ENCODE measurements at places on chromosomes 1 and 21. TPM values are rescaled to one million over a fixed set of nuclear protein-coding genes. Genes with fewer than 3 reads are reported as not detected.

Gene COL16A1
- 8.8 TPM for total RNA-seq

Gene DCST2
- total RNA-seq: 0.83 TPM

Gene IGSF3
- 32.4 TPM for total RNA-seq

Gene GPR37L1
- total RNA-seq: 0.16 TPM

Gene IL20
- total RNA-seq: not detected

Gene CACNA1S
- 0.07 TPM for total RNA-seq

Gene RNU1-4
- total RNA-seq: 1,197 TPM

Gene DNAJC6
- 6.0 TPM for total RNA-seq

Gene JAM2
- 6.4 TPM for total RNA-seq

Gene PROX1
- total RNA-seq: 3.8 TPM

Gene NUF2
- 32.9 TPM for total RNA-seq

Gene PPM1J
- 22.6 TPM for total RNA-seq

Gene CHODL
- 1.2 TPM for total RNA-seq

Gene INSRR
- total RNA-seq: not detected

- no peak for DNase-seq
Measured at GRCh38 chr1:96409087-96409486, 312.5 kb upstream of the PTBP2 start.

GRCh38 chr21:14763695-14764064, 217.6 kb upstream of the SAMSN1 start:
- DNase-seq: no peak

- peak; percentile 87 for DNase-seq
Measured at GRCh38 chr1:47755101-47755990, 241.8 kb downstream of the TRABD2B start.

GRCh38 chr1:193115629-193116227, 6.1 kb upstream of the CDC73 start:
- DNase-seq: no peak

DNA sequence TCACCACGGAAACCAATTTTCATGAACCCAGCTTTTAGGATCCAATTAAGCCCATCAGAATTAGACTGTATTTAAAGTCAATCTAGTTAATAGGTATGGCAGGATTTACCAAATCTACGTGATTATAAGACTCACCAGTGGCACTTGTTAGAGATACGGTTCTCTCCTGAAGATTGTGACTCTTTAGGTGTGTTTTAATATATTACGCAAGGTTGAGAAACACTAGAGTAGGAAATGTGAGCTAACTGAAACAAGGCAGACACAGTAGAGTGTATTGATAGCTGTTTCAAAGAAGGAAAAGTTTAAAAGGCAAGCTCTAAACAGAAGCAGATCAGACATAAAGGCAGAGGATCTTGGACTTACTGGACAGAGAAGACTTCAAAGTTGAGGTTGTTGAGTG, 11.2 kb upstream of the RPE65 start:
- no peak for DNase-seq

DNA sequence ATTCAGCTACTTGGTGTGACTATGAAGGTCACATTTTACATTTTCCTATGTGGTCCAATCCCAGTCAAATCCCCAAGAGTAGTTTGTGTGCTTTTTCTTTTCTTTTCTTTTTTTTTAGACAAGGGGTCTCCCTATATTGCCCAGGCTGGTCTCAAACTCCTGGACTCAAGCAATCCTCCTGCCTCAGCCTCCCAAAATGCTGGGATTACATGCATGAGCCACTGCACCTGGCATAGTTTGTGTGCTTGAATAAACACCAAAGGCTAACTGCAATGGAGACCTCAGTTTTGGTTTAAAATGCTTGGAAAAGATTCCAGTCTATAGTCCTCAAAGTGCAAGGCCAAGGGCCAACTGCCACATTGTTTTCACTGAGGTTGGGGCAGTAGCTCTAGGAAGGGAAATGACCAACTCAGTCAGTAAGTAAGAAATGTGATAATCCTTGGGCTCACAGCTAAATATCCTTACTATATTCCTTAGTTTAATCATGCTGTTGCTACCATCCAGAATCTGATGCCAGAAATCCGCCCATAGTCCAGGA, 38.6 kb downstream of the EIF2B3 start:
- DNase-seq: no peak

DNA sequence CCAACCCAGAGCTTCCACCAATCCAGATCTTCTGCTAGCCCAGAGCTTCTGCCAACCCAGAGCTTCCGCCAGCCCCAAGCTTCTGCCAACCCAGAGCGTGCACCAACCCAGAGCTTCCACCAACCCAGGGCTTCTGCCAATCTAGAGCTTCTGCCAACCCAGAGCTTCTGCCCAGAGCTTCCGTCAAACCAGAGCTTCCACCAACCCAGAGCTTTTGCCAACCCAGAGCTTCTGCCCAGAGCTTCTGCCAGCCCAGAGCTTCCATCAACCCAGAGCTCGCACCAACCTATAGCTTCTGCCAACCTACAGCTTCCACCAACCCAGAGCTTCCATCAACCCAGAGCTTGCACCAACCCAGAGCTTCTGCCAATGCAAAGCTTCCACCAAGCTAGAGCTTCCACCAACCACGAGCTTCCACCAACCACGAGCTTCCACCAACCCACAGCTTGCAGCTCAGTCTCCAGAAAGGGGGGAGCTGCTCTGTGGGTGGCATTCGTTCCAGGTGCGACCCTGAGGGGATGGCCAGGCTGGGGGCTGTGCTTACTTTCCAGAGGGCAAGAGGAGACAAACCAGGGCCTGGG, 23.8 kb downstream of the CRYAA start:
- peak; percentile 7 for DNase-seq

DNA sequence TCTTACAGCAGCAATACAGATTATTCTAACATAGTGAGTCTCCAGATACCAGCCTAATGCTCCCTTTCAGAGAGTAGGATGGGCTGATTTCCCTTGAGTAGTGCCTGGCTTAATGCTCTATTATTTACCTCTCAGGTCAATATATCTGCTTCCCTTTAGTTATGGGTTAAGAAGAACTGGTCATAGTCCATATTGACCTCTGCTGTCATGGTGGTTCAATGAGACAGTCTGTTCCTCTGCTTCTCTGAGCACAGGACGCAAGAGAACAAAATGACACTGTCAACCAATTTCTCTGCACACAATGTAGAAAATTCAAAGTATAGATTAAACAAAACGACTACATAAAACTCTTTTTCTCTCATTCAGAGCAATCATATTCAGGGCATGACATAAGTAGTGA, 2.9 kb downstream of the MRAP start:
- no peak for DNase-seq

GRCh38 chr1:156887317-156887716, 6.2 kb upstream of the PEAR1 start:
- DNase-seq: no peak

DNA sequence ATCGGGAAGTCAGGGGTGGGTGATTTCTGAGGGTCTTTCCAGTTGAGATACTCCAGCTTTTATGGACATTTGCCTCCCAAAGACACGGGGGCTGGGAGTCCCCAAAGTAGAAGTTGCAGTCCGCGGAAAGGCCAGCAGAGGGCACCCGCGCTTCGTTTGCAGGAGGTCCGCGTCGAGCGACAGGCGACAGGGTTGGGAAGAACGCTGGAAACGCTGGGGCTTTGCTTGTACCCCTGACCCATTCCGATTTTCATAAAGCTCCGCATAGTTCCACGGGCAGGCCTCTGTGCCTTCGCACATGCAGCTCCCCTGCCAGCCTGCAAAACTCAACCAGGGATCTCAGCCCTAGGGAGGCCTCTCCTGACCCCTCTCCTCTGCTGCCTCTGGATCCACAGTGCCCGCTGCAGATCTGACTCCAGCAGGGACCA, 44.2 kb upstream of the LAPTM5 start:
- DNase-seq: peak; percentile 97

GRCh38 chr1:109822749-109823542, 59.2 kb upstream of the EPS8L3 start:
- DNase-seq: no peak

DNA sequence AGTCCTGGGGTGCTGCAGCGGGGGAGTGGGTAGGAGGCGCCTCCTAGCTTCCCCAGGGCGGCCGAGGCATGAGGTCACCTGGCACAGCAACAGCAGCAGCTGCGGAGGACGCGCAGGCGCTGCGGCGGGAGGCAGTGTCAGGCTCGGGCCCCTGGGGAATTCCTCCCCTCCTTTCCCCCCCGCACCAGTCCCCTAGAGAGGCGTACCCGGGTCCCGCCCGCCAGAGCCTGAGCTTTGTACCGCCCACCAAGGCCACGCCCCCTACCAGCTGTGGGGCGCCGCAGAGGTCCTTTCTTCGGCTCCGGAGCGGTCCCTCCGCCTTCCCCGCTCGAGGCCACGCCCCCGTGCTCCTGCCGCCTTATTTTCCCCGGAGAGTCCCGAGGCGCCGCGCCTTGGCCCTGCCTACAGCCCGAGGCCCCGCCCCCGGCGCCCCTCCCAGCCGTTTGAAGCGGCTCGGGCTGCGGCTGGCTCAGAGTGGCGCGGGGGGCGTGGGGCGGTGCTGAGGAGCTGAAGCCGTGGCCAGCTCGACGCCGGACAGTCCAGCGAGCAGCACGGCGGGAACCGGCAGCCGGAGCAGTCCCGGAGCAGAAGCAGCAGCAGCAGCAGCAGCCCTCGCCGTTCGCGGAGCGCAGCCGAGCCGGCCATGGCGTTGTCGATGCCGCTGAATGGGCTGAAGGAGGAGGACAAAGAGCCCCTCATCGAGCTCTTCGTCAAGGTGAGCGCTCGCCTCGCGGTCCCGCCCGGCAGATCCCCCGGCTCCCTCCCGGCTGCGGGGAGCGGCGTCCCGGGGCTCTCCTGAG, at the start of gene CLIC4:
TSS of gene CLIC4 (plus strand) at position 537 of the 800 bp plus-strand sequence. CDS start at position 644, 107 bp downstream.
- DNase-seq: peak; percentile 100

GRCh38 chr21:38938343-38938742, 132.6 kb downstream of the ETS2 start:
- DNase-seq: no peak

GRCh38 chr1:245718123-245718522, 563.3 kb downstream of the KIF26B start:
- DNase-seq: no peak

- DNase-seq: no peak
Measured at GRCh38 chr1:30603081-30603858, 120.1 kb downstream of the MATN1 start.

DNA sequence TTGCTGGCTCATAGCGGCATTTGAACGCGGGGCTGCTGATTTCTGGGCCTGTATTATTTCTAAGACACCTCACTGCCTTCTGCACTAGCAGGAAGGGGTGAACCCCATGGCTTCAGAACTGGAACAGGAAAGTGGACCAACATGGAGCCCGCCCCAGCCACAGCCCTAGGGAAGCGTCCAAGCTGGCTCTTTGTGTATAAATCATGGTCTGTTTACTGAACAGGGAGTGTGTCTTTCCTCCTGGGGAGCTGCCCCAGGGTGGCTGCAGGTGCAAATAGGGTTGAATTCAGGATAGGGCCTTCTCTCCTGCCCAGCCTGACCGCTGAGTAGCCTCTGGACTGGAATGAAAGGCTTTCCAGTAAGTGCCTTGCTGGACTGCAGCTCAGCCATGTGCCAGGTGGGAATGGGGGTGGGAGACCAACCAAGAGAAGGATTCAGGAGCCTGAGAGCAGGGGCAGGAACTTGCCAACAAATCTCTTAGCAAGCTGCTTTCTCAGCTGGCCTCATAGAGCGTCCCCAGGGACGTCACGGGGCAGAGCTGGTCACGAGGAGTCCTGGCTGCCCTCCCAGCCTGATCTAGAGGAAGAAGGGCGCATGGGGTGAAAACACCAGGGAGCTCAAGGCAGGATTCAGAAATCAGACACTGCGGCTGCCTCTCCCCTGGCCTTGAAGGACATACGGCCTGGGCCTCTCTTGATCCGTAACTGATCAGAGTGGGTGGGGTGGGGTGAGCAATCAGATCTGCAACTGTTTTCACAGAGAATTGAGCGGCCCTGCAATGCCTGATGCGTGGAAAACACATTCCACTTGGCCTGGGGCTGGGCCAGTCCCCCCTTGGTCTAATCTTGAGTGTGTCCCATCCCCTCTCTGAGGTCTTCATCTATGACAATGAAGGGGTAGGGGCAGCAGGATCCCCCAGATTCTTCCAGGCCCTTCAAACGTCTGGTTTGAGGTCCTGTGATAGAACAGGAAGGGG, 56.5 kb upstream of the SELENON start:
- DNase-seq: no peak

GRCh38 chr1:246875041-246876026, 56.4 kb downstream of the AHCTF1 start:
- no peak for DNase-seq

GRCh38 chr1:154337253-154337894, 12.0 kb downstream of the ATP8B2 start:
- no peak for DNase-seq

- DNase-seq: no peak
Measured at GRCh38 chr1:228434689-228435088, 18.0 kb upstream of the TRIM17 start.

GRCh38 chr1:159849626-159850366, 12.7 kb downstream of the VSIG8 start:
- DNase-seq: no peak
